NCI-H146 (cell line): ENCODE measurements at places on chromosomes 16 and 17.
A peak's percentile ranks its signal among the peaks of the same experiment; 100 is the strongest.

- DNase-seq = peak; percentile 47
These were observed 24.0 kb upstream of the RHBDL3 start for GRCh38 chr17:32241640-32242039.

GRCh38 chr16:77885571-77886295, 97.4 kb downstream of the VAT1L start:
- no peak for DNase-seq

GRCh38 chr16:52629296-52629695, 82.4 kb upstream of the TOX3 start:
- DNase-seq = no peak

- no peak for DNase-seq
These were observed 81.2 kb downstream of the USP22 start for GRCh38 chr17:20961586-20961985.

GRCh38 chr16:20753727-20754126, 10.1 kb upstream of the ACSM3 start:
- DNase-seq = no peak

GRCh38 chr16:58056580-58056979, 31.0 kb downstream of the MMP15 start:
- no peak for DNase-seq

DNA sequence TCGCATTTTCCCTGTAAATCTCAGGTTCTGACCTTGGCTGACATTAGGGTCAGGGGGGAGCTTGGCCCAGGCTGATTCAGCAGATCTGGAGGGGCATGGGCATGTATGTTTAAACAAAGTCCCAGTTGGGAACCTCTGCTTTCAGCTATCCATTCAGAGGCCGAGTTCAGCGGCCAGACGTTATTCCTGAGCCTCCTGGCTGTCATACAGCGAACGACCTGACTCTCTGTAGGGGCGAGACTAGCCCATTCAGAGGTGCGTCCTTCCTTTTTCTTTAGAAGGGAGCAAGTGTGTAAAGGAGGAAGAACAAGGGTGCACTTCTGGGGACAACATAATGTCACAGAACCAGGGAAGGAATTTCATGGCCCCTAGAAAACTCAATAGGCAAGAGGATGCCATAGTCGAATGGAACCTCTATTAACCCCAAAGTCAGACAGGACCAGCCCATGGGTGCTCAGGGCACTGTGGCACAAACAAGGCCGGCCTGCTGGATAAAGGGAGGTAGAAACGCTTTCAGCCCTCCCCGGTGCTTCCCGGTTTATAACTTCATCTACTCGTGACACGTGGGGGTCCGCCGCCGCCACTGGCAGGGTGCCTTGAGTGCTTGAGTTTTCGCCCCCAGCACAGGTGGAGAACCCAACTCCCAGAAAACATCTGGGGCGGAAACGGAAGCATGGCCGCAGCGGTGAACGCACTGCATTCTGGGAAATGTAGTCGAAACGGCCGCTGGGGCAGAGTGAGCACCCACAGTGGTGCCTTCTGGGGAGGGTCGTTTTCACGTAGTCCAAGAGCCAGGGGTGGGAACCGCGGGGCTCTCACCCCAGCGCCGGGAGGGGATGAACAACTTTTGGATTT, 33.2 kb upstream of the PLCG2 start:
- DNase-seq = peak; percentile 65

- DNase-seq = no peak
These were observed 19.1 kb downstream of the NGFR start for GRCh38 chr17:49514071-49514721.

DNA sequence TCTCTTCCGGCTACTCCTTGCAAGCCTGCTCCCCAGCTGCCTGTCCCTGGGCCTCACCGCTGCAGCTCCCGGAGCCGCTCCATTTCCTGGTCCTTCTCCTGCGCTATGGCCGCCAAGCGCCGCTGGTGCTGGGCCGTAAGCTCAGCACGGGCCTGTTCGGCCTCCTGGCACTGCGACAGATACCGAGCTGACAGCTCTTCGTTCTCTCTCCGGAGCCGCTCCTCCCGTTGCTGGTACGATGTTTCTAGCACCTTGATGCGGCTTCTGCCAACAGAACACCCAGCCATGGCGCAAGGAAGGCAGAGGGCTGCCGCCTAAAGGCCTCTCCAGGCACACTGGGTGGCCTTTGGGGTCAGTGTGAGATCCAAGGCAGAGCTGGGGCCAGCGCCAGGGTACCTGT, 14.9 kb upstream of the MRPL38 start:
- no peak for DNase-seq

- peak; percentile 45 for DNase-seq
These were observed 1.2 kb downstream of the USP43 start for GRCh38 chr17:9646546-9646885.

DNA sequence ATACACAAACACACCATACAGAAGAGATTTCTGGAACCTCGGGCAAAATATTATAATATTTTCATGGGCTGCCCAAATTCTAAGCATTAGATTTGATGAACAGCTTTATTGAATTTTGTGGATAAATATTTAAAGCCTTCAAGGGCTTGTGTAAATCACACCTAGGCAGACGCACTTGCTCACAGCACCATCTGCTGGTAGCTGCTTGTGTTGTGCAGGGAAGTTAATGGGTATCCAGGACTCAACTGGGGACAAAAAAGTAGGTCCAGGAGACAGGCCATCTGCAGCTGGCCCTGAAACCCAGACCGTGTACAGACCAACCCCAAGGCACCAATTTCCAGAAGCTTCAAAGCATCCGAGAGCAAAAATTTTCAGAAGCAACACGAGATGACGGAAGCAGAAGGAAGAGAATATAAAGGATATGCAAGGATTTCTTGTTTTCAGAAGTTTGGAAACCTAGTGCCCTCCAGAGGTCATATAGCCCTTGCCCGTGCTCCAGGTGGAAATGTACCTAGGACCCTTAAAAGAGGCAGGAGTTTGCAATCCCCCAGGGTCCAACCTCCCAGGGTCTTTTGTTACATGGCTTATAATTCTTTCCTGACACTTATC, 140.0 kb downstream of the CHD9NB start:
- DNase-seq = peak; percentile 50

GRCh38 chr16:55711959-55712876, 56.4 kb downstream of the SLC6A2 start:
- peak; percentile 31 for DNase-seq

- DNase-seq = no peak
These were observed 1.6 kb upstream of the ACSF2 start for GRCh38 chr17:50424246-50424995.

DNA sequence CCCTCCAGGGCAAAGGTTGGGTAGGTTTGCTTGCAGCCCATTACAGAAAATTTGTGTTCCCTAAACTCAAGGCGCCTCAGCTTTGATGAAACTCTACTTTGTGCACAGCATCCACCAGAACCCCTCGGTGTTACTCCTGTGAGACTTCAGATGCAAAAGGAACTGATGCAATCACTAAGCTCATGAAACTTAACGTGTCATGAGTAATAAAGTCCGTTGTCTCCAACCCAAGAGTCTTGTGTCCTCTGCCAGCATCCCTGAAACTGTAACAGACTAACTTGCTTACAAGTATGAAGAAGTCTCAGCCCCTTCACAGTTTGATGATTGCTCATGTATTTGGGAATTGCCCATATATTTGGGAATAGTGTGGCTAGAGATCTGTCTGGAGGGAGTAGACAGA, 74.8 kb upstream of the MARCHF10 start:
- DNase-seq = no peak

- peak; percentile 85 for DNase-seq
These were observed 4.1 kb upstream of the C1QTNF1 start for GRCh38 chr17:79019632-79020584.

GRCh38 chr16:79885320-79885719, 284.8 kb upstream of the MAF start:
- DNase-seq = no peak

GRCh38 chr17:31418773-31419350, 27.4 kb downstream of the RAB11FIP4 start:
- DNase-seq = no peak

DNA sequence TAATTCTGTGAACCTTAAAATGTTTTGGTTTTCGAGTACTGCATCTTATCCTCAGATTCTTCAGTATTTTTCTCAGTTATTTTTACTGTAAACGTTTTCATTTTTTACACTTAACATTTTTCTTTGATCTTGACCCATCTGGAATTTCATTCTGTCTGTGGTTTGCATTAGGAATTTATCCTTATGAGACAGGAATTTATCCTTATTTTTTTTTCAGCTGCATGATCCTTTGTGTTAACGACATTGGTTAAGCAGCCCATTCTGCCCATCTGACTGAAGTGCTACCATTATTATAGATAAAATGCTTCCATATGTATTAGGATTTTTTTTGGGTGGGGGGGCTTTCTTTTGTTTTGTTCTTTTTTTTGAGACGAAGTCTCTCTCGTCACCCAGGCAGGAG, 41.0 kb downstream of the SNX29 start:
- no peak for DNase-seq

GRCh38 chr17:45170931-45171337, 9.3 kb downstream of the HEXIM2 start:
- DNase-seq = no peak

- DNase-seq = no peak
These were observed 97.4 kb upstream of the CACNG5 start for GRCh38 chr17:66737524-66737923.

DNA sequence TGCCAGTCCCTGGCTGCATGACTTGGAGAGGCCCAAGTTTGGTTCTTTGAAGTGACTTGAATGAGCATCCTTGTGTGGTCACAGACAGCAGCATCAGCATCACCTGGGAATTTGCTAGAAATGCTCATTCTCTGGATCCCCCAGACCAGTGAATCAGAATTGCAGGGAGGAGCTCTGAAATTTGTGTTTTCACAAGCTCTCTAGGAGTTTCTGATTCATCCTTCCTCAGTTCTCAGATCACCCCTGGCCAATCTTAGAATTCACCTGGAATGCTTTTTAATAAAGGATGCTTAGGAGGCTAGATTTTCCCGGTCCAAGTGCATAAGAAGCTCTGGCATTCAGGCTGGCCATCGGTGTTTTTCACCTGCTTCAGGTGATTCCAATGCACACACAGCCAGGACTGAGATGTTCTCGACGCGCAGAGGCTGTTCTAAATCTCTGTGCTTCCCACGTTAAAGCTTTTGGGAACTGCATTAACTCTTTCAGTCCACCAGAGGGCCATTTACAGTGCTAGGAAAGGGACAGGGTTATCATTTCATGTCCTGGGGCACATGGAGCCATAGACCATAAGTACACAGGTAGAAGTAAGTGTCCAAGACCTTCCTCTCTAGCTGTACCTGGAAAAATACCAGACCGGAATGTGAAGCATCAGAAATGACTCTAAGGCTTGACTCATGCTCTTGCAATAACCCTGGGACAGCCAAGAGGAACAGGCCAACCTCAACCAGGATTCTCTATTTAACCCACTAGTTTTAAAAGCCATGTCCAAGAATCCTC, 85.7 kb upstream of the XYLT1 start:
- peak; percentile 19 for DNase-seq

DNA sequence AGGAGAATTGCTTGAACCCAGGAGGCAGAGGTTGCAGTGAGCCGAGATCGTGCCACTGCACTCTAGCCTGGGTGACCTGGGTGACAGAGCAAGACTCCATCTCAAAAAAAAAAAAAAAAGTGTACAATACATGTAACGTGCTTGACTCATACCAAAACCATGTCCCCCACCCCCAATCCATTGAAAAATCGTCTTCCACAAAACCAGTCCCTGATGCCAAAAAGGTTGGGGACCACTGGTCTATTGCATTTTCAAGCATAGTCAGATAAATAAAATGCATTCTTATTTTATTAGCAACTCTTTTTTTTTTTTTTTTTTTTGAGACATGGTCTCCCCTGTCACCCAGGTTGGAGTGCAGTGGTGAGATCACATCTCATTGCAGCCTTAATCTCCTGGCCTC, 52.1 kb downstream of the COPRS start:
- DNase-seq = no peak

DNA sequence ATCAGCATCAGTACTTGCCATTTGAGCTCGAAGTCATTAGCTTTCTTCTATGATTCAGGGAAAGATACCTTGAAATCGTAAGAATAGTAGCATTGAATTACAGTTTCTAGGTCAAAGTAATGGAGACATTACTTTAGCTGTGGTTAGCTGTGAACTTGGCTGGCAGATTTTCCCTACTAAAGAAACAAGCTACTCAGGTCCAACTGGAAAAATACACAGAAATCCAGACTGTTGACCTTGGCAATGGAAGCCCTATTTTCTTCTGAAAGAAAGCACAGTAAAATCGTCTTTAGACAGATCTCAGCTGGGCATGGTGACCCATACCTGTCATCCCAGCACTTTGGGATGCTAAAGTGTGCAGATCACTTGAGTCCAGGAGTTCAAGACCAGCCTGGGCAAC, 13.4 kb upstream of the DNAJA2 start:
- no peak for DNase-seq

DNA sequence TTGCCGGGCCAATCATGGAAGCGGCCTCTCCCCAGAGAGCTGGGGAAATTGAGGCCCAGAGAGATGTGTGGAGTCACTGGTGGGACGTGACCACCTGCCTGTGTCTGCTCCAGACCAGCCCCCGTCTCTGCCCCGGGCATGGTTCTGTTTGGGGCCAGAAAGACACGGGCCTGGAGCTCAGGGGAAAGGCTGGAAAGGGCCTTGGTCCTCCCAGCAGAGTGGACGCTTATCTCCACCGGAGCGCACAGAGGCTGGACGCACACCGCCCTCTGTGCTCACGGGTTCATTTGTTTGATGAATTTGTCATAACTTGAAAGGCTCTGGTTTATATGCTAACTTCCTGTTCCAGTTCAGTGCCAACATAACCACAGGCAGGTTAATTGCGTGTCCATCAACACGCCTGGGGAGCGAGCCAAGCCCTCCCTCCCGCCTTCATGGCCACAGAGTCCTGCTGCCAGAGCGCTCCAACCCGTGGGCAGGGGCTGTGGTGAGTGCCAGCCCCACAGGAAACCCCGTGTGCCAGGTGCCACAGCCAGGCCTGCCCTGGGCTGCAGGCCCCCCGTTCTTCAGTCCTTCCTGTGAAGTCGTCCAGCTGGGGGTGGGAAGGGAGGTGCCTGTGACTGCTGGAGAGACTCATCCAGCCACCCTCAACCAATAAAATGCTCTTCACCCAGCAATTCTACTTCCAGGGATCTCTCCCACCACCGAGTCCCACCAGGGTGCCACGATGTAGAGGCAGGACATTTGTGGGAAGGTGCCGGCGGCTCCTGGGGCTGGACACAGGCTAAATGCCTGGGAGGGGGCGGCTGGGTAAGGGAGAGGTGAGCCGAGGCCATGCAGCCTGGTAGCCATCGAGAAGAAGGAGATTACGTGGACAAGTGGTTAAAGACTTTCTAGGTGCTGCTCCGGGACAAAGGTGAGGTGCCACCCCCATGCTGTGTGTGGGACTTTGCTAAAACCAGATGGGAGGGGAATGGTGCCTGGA, 29.4 kb upstream of the BAHCC1 start:
- peak; percentile 69 for DNase-seq

DNA sequence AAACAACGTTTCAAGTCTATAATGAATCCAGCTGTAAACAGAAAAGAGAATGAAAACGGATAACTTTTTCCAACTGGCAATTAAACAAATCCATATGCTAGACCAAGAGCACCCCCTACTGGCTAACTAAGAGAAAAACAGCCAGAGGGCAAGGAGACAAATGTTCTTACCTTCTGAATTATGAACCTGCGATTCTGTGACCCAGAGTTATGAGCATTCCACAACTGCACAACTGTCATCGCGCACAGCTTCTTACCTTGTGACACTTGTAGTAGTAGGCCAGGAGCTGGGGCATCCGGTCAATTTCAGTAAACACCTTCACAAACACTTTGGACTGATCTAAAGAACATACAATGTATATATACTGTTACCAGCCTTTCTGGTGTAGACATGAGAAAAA, 18.6 kb downstream of the COG7 start:
- DNase-seq = peak; percentile 66
